Left renal cortex interstitium (tissue), 4 donors: ENCODE measurements at places on chromosomes 12 and 14. TPM values are rescaled to one million over a fixed set of nuclear protein-coding genes. Genes with fewer than 3 reads are reported as not detected.

DNA sequence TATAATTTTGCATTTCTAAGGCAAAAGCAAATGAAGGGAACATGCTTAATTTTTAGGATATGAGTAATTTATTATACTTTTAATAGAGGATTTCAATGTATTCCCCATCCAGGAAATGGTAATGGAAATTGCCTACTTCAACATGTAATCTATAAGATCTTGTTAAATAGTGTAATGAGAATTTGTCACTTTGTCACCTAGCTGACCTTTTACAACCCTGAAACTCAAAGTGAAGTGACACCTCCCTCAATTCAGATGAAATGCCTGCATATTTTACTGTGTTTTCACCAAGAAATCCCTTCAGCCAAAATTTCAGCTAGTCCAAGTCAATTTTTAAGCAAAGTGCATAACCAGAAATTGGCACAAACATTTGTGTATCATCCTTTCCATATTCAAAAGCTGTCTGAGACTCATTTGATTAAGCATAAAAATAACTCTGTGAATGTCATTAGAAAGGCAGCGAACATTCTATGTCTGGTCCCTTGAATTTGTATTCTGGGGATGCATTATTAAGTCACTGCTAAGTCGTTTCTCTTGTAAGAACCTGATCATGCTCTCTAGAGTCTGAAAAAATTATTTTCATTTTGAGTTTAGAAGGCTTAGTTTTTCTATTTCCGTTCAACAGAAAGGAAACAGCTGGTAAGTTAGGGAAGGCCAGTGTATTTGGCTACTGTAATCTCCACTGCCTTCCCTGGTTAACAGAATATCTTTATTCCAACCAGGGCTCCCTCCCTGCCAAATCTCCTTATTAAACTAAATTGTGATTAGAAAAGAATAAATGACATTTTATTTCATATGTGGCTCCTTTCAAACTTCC lies 100.8 kb downstream of the IGF1 start:
- no peak for DNase-seq

DNA sequence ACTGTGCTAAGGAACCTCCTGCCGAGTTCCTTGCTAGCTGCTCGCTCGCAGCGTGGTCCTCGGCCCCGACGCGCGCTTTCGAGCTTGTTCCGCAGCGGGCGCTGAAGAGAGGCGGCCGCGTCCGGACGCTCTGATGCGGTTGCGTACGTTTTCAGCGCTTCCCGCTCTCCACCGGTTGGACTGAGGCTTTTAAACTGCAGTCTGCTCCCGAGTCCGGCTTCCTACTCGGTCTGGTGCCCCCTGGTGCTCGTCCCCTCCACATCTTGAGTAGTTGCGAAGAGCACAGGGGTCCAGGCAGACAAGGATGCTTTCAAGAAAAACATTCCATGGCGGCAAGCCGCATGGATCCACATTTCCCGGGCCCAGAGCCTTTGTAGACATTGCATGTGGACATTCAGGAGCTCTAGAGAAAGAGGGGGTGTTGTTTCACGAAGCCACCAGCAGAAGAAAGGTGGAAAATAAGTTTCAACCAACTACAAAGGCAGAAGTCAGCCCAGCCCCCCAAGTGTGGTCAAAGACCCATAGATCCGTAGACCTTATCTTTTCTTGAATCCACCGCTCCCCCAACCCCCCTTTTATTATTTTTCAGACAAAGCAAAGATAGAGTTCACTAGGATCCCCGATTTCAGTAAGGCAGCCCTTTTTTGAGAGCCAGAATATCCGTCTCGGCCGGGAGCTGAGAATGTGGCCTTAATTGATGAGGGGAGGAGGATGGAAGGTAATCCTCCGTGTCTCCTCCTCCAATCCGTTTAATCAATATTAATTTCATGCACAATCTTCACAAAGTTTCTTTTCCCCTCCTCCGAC lies 984 bp upstream of the WNK1 start:
- peak; percentile 87 for DNase-seq

- no peak for DNase-seq
Measured at GRCh38 chr12:107597695-107598410, 87.7 kb upstream of the PWP1 start.

- DNase-seq = no peak
Measured at GRCh38 chr14:96304956-96305355, 48.9 kb downstream of the BDKRB1 start.

- DNase-seq = no peak
Measured at GRCh38 chr14:72740504-72740961, 153.4 kb downstream of the DPF3 start.

The ESRRB gene
- 6.8 TPM for polyA plus RNA-seq

DNA sequence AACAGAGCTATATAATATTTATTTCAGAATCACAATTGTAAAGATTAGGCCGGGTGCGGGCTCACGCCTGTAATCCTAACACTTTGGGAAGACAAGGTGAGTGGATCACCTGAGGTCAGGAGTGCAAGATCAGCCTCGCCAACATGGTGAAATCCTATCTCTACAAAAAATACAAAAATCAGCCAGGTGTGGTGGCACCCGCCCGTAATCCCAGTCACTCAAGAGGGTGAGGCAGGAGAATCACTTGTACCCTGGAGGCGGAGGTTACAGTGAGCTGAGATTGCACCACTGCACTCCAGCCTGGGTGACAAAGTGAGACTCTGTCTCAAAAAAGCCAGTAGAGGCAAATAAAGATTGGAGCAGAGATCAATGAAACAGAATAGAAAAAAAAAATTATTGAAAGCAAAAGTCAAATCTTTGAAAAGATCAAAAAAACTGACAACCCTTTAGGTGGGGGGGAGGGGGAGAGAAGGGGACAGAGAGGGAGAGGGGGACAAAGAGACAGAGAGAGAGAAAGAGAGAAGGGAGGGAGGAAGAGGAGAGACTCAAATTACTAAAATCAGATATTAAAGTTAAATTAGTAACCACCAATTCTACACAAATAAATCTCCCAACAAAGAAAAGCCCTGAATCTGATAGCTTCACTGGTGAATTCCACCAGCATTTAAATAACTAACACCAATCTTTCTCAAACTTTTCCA lies 52.4 kb upstream of the AP4S1 start:
- DNase-seq = no peak

- no peak for DNase-seq
Measured at GRCh38 chr12:57835366-57836288, 10.9 kb downstream of the CTDSP2 start.

The PTPRB gene
- 18.1 TPM for polyA plus RNA-seq

The RIMBP2 gene
- 14.1 TPM for polyA plus RNA-seq

DNA sequence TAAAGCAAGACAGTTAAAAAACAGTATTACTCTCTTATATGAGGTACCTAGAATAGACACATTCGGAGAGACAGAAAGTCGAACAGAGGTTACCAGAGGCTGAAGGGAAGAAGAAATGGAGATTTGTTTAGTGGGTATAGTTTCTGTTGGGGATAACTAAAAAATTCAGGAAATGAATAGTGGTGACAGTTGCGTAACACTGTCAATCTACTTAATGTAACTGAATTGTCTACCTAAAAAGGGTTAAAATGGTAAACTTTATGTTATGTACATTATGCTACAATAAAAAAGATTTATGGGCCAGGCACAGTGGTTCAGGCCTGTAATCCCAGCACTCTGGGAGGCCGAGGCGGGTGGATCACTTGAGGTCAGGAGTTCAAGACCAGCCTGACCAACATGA lies 30.6 kb upstream of the SLC6A13 start:
- DNase-seq = no peak

The RXYLT1 gene
- polyA plus RNA-seq = 33.8 TPM

GRCh38 chr12:109239179-109239578 lies 69.9 kb downstream of the FOXN4 start:
- DNase-seq = no peak

DNA sequence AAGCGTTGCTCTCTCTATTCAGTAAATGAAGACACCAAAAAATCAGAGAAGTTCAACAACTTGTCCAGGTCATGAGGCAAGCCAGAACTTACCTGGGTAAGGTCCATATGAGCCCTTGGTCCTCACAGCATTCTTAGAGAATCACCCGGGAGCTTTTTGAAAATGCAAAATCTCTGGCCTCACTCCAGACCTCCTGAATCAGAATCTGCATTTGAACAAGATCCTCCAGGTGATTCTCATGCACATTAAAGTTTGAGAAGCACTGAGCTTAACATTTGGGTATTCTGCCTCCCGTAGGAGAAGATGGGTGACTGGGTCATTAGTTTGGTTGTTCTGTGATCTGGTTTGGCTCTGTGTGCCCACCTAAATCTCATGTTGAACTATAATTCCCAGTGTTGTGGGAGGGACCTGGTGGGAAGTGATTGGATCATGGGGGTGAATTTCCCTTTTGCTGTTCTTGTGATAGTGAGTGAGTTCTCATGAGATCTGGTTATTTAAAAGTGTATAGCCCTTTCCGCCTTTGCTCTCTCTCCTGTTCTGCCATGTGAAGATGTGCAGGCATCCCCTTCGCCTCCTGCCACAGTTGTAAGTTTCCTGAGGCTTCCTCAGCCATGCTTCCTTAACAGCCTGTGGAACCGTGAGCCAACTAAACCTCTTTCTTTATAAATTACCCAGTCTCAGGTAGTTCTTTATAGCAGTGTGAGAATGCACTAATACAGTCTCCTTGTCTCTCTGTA lies 221.2 kb downstream of the RAD51B start:
- DNase-seq = no peak

The TPPP2 gene
- 2.6 TPM for polyA plus RNA-seq

DNA sequence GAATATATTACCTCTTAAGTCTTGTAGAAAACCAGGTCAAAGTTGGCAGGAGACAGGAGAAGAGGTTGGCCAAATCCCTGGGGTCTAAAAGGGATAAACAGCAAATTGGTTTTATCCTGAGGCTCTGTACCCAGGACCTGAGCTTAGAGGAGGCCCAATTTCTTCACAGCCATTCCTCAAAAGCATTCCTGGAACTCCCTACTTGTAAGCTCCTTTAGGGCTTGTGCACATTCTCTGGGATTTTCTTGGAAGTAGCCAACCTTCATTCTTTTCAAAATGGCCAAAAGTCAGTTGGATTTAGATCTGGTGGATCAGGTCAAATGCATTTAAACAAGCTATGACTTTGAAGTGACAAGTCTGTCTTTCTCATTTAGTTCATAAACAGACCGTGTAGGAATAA lies 152.1 kb upstream of the PLXNC1 start:
- DNase-seq = no peak

- DNase-seq = no peak
Measured at GRCh38 chr14:72608391-72609204, 285.3 kb downstream of the DPF3 start.
